Right ventricle myocardium superior (tissue), 1 donor: ENCODE measurements at places on chromosomes 7 and 10.

DNA sequence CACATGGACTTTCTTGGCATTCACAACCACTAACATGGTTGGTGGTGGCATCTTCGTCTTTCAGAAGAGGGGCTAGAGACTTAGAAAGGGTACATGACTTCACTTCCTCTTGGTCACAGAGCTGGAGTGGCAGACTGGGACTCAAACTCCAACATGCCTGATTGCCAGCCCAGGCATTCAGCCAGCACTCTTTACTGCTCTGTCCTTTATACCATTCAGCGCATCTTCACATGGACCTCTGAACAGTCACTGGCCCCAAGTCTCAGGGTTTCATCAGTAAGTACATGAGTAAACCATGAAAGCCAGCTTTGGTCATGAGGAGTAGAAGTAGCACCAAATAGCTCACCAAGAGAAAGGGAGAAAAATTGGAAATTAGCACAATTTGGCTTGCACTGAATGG lies 148.4 kb upstream of the KLF14 start:
- no peak for DNase-seq

DNA sequence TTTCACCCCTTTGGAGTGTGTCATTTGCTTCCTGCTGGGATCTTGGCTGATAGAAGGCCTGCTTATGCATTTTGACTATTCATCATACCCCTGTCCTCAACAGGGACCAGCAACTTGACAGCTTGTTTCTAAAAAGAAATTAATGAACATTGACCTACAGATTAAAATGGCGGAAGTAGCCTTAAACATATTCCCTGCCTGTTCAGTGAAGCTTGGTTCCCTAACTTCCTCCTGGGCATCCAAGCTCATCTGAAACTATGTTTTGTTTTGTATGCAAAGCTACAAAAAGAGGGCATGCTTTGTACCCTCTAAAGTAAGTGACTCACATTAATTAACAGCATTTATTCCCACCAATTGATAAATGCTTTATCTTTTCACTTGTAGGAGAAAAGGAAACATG lies 26.8 kb upstream of the CDK14 start:
- no peak for DNase-seq

DNA sequence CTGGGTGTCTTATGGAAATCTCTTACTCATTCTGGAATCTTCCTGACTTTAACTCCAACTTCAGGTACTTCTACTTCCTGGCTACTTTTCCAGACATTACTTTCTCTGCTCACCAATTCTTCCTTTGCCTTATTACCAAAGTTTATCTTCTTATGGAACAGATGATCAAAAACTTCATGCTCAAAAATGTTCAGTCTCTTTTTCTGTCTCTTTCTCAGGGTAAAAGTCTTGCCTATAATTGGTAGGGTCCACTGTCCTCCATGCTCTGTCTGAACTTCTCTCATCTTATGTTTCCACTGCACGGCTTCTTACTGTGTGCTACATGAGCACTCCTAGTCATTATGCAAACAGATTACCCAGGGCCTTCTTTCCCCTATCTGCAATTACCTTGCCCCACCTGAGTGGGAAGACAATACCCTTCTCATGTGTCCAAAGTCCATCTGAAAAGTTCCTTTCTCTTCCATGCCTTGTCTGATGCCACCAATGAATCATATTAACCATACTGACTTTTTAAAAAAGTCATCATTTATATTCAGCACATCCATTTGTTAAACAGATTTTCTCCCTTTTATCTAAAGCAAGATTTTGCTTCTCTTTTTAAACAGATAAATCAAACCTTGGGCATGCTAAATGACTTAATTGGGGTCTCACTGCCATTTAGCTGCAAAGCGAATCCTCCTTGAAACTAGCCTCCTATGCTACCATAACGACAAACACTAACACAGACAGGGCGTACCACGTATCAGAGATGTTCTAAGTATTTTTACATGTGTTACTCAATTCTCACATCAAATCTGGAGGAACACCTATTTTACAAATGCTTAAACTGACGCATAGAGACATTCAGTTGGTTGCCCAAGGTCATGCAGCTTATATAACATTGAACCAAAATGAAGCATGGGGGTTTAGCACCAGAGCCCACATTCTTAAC lies 48.8 kb downstream of the SEMA3C start:
- no peak for DNase-seq

DNA sequence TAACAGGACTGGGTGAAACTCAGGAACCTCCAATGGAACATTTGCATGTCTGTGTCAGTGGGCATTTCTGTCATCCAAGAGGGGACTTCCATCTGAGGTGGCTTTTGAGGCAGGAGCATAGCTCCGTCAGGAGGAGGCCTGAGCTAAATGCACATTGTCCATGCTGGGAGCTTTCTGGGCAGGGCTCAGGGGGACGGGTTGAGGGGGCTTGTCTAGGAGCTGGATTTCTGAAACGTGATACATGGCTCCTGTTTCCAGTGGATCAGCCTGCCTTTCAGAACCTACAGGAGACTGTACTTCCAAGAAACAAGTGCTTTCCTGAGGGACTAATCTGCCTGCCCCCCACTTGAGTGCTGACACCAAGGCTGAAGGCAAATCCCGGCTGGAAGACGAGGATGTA lies 40.5 kb upstream of the GDF10 start:
- no peak for DNase-seq

GRCh38 chr10:132990684-132991545 lies 48.5 kb upstream of the CFAP46 start:
- no peak for DNase-seq

- DNase-seq = no peak
Observed at GRCh38 chr10:58637352-58637751, 124.7 kb downstream of the BICC1 start.

DNA sequence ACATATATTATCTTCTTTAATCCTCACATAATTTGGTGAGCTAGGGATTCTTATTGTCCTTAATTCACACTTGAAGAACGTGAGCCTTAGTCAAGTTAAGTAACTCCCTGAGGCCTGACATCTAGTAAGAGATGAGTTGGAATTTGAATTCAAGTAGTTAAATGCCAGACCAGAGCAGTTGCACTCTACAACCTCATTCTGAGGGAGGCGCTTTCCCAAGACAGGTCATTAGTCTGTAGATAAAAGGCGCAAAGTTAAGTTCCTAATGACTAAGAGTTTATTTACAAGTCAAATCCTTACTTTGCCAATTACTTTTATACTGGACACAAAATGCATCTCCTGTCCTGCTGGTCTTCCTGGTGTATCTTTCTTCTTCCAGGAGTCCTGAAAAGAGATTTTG lies 3.6 kb upstream of the EXOC6 start:
- no peak for DNase-seq

- no peak for DNase-seq
Observed at GRCh38 chr7:33425929-33426678, 296.7 kb downstream of the BBS9 start.

- DNase-seq = no peak
Observed at GRCh38 chr10:29555746-29556481, 78.9 kb downstream of the SVIL start.

- peak; percentile 42 for DNase-seq
Observed at GRCh38 chr7:116316838-116317628, 106.7 kb downstream of the TES start.

DNA sequence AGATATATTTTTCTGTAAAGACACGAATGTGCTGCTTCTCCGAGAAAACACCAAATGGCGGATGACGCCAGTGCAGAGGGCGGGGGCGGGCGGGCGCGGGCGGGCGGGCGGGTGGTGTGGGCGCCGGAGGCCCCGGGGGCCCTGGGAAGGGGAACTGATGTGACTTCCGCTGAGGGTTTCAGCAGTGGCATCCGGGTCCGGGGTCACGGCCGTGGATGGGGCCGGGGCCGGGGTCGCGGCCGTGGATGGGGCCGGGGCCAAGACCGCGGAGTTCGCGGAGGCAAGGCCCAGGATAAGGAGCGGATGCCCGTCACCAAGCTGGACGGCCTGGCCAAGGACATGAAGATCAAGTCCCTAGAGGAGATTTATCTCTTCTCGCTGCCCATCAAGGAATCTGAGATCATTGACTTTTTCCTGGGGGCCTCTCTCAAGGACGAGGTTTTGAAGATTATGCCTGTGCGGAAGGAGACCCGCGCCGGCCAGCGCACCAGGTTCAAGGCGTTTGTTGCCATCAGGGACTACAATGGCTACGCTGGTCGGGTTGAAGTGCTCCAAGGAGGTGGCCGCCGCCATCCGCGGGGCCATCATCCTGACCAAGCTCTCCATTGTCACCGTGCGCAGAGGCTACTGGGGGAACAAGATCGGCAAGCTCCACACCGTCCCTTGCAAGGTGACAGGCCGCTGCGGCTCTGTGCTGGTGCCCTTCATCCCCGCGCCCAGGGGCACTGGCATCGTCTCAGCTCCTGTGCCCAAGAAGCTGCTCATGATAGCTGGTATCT lies 20.3 kb upstream of the IGF2BP3 start:
- DNase-seq = peak; percentile 70

GRCh38 chr10:77679217-77679616 lies 41.6 kb upstream of the KCNMA1 start:
- DNase-seq = no peak

- peak; percentile 42 for DNase-seq
Observed at GRCh38 chr7:39709768-39710311, 86.5 kb downstream of the RALA start.

- DNase-seq = no peak
Observed at GRCh38 chr10:118851062-118852035, 96.6 kb upstream of the CACUL1 start.

- DNase-seq = no peak
Observed at GRCh38 chr7:115747174-115747573, 283.4 kb downstream of the TFEC start.

GRCh38 chr10:28387140-28387539 lies 84.3 kb upstream of the MPP7 start:
- no peak for DNase-seq

GRCh38 chr7:144049491-144049890 lies 743 bp downstream of the OR2A5 start:
- DNase-seq = no peak
